ENCODE measurements at places on chromosomes 12 and 14.

- DNase-seq, result no peak
These were observed 96.7 kb downstream of the TMX1 start for GRCh38 chr14:51336734-51337133.

- DNase-seq, result no peak
These were observed 3.7 kb upstream of the STAC3 start for GRCh38 chr12:57254506-57255280.

DNA sequence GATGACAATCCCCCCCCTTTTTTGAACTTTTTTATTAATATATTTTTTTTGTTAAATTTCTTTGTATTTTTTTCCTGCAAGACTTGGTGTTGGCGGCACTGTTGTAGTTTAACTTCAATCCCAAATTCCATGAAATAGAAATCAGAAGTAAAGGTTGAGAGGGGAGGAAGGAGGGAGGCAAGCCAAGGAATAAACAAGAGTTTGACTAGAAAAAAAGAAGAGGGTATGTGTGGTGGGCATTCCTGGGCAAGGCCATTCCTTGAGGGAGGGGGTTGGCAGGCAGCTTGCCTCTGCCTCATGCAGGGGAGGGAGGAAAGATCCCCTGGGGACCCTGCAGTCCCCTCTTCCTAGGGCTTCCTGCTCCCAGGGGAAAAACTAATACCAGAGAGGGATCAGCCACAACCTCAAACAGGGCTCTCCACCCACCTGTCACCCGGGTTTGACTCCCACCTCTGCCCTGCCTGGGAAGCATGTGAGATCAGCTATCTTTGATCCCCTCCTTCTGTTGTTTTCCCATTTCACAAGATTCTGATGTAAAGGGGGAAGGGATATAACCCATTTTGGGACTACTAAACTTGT is 519 bp upstream of the AP1G2 start:
- DNase-seq, result no peak

DNA sequence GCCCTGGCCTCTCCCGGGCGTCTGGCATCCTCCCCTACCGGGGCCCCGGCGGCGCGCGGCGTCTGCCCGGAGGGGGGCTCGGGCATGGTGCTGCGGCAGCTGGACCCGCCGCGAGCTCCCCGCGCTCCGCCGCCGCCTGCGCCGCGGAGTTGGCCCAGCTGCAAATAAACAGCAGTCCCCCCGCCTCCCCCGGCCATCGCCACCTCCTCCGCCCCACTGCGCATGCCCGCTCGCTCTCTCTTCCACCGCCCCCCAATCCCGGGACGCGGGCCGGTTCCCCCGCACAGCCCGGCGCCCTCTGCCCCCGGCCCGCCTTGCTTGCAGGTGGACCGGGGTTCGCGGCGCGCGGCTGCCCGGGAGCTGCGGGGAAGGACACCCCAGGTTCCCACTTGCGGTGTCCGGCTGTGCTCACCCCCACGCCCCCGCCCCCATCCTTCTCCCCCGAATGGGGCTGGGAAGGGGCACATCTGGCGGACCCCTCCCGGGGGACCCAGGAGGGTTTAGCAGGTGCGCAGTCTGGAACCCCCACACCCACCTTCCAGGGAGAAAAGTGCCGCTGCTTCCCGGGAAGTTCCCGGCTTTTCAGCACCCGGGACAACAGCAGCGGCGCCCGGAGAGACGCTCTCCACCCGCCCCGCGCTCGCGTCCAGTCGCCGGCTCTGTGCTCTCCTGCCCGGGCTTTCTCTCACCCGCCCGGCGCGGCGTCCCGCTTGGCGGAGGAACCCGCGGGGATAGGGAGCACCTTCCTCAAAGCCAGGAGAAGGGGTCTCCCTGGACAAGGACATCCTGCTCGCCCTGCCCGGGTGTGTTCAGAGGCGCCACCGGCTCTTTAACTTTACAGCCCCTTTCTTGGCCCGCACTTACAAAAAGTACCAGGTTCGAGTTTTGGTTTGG is at the start of gene TMTC1:
Gene TMTC1, minus strand, starts transcription at position 170 of the 894 bp plus-strand sequence. CDS start 191 bp downstream, outside the sequence.
- no peak for DNase-seq

DNA sequence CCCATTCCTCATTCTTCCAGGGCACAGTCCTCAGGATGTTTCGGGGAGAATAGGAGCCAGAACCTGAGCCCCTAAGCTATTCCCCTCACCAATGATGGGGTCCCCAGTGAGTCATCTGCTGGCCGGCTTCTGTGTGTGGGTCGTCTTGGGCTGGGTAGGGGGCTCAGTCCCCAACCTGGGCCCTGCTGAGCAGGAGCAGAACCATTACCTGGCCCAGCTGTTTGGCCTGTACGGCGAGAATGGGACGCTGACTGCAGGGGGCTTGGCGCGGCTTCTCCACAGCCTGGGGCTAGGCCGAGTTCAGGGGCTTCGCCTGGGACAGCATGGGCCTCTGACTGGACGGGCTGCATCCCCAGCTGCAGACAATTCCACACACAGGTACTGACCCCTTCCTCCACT is 1.3 kb downstream of the SLC39A5 start:
- DNase-seq, result no peak

- DNase-seq, result no peak
These were observed 107.7 kb upstream of the PRKD1 start for GRCh38 chr14:30035361-30035760.

DNA sequence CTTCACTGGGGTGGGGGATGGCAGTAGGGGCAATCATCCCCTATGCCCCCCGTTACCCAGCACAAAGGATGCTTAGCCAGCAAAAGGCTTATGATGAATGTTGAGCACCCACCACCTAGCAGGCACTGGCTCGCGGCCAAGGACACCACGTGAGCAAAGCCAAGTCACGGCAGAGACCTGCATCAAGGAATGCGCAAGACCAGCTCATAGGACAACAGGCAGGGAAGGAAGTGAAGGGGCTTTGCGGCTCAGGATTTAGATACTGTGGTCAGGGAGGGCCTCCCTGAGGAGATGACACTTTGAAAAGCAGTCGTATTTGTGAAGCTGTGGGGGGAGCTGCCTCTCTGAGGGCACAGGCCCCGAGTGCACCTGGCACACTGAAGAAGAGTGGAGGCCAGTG is 32.8 kb downstream of the SH2B3 start:
- DNase-seq, result peak; percentile 60

GRCh38 chr12:96044017-96044942 is 8.9 kb upstream of the LTA4H start:
- no peak for DNase-seq

- DNase-seq, result no peak
These were observed 63.9 kb upstream of the DUSP6 start for GRCh38 chr12:89416049-89416792.

DNA sequence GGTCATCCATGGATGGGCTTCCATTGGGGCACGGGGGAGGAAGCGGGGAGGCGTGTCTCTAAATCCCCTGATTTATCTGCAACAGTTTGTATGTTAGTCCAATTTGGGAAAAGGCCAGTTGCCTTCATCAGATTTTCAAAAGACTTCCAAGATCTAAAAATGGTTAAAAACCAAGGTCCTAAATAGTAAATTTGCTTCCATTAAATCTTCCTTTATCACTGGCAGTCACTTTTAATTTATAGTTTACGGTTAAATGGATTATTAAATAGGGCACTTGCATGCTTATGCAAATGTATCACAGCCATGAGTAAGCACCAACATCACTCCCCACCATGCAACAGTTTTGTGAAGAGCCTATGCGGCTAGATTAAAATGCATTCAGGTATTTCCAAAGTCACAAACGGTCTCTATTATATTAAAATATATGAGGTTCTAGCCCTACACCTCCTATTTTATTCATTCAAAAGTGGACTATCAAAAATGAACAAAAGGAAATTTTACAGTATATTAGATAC is 108.2 kb upstream of the GPHB5 start:
- DNase-seq, result no peak

GRCh38 chr14:99757331-99758070 is 35.7 kb upstream of the EML1 start:
- no peak for DNase-seq

DNA sequence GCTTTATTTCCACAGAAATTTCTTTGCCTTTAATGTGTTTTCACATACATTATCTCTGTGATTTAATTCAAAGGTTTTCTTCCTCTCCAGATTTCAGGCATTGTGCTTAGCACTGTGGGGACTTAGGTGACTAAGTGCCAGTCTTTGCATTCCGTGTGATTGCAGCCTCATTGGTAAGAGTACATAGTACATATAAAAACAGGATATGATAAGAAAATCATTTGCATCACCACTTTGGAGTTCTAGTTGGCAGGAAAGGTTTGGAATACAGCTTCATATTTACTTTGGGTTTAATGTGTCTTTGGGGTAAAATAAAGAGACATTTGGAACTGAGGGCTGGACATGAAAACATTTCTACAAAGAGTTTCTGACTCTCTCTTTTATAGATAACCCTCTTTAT is 37.8 kb upstream of the C12orf75 start:
- DNase-seq, result no peak

DNA sequence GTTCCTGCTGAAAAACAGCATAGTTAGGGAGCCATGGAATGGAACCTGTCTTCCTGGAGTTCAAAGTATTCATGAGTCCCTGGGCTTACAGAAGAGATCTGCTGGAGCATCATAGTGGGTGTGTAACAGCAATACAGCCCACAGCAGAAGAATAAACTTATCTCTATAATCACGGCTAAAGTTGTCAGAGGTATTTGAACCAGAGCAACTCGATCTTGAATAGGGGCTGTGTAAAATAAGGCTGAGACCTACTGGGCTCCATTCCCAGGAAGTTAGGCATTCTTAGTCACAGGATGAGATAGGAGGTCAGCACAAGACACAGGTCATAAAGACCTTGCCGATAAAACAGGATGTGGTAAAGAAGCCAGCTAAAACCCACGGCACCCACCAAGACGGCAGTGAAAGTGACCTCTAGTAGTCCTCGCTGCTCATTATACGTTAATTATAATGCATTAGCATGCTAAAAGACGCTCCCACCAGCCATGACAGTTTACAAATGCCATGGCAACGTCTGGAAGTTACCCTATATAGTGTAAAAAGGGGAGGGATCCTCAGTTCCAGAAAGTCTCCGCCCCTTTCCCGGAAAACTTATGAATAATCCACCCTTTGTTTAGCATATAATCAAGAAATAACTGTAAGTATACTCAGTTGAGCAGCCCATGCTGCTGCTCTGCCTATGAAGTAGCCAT is 223.4 kb downstream of the PCNX1 start:
- DNase-seq, result no peak

- DNase-seq, result no peak
These were observed 75.2 kb upstream of the PLEKHG3 start for GRCh38 chr14:64628940-64629408.

DNA sequence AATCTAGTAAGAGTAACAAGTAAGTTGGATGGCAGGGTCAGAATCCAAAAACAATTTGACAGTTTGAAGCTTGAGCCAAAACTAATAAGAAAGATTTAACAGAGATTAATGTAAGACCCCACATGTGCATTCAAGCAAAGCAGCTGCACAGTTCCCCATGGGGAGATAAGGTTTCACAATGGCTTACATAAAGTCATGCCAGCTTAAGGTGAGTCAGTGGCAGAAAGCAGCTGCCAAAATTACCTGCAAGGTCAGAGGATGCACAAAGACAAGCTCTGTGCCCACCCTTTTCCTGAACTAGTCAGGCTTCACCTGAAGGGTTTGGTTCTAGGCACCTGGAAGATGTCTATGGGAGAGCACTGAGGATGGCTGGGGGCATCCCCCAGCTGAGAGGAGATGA is 36.6 kb upstream of the KRT77 start:
- DNase-seq, result no peak

- DNase-seq, result no peak
These were observed 19.1 kb downstream of the PSMC1 start for GRCh38 chr14:90275458-90275814.

GRCh38 chr12:101642115-101643067 is 47.6 kb downstream of the MYBPC1 start:
- no peak for DNase-seq

DNA sequence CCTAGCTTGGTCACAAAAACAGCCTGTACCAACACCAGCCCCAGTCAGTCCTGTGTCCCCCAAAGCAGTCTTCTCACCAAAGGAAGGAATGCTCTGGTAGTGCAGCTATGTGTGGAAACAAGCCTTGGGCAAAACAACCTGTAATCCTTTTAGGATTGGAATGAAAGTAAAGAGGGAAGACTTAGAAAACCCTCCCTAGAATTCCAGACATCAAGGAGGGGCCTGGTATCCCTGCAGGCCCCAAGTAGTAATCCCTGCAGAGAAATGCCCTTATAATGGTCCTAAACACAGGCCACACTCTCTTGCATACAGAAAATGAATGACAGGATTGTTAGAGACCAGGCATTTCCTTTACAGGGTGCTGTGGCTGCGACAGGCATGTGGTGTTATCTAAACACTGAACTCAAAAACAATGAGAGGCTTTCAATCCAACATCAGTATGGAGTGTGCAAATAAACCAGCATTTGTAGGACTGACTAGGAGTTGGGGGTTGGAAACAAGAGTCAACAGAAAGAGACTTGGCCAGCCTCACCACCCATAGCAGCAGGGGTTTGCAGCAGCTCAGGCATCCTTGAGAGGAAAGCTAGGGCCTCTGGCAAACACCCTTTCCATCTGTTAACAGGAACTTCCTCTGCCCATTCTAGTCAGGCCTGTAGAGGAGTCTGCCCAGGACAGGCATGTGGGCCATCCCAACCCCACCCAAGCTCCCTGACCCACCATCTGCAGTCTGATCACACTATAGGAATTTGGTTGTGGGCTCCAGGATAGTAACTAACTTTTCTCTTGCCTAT is 59.1 kb downstream of the DCAF5 start:
- no peak for DNase-seq

DNA sequence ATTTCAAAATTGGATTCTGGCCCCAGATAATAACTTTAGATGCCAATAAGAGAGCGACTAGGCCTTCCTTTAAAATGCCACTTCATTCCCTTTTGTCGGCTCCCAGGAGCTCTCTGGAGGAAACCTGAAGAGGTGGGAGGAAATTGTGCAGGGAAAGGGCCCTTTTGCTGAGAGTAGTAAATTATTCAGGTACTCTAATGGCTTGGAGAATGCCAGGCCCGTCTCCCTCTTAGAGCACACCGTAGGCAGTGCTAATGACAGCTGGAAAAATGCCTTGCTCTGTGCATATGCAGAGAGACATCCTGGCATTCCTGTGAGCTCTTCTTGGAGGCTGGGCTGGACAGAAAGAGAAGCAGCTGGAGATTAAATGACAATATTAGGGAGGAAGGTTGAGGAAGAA is 115.0 kb upstream of the RPH3A start:
- DNase-seq, result no peak

DNA sequence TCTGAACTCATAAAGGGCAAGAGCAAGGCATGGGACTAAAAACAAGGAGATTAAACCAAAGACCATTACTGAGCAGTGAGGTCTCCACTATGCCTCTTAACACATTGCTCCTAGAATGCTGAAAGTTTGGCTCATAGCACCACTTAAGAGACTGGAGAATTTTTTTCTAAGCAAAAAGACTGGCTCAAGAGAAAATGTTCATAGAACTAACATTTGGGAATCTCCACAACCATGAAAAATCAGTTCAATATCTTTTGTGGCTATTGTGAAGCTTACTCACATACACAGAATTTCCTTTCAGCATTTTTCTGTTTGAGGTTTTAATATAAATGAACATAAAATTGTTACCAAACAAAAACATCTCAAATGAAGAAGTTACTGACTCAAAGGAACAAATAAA is 255.8 kb downstream of the CCDC91 start:
- DNase-seq, result no peak

- DNase-seq, result no peak
These were observed 280.2 kb upstream of the PWP1 start for GRCh38 chr12:107405436-107405835.
